Activated CD4-positive, alpha-beta T cell treated with anti-CD3 and anti-CD28 coated beads, Interleukin-2, amount 10 ng/mL, durations not matched to agents 24 days and 14 days (primary cell): ENCODE measurements at places on chromosomes 2 and 18. TPM values are rescaled to one million over a fixed set of nuclear protein-coding genes. Genes with fewer than 3 reads are reported as not detected.
A peak's percentile ranks its signal among the peaks of the same experiment; 100 is the strongest.

- no peak for DNase-seq
Measured at GRCh38 chr2:7905756-7906155, 776.1 kb upstream of the ID2 start.

GRCh38 chr2:70706026-70706795 is 61.8 kb downstream of the ADD2 start:
- DNase-seq: no peak

DNA sequence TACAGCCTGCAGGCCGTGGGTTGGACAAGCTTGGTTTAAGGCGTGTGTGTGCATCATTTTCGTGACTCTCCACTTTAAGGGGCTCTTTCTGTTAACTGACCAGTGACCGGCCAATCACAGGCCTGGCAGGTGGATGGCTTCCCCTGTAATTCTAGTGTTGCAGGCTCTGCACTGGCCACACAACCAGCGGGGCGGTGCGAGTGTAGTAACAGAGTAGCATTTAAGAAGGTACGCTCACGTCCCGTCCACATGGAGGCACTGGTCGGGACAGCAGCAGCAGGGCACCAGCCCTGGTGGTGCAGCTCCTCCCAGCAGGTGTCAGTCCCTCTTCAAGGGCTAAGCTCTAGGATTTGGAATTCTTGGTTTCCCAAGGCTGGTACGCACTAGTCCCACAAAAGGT is 8.0 kb upstream of the ANO7 start:
- DNase-seq: no peak

DNA sequence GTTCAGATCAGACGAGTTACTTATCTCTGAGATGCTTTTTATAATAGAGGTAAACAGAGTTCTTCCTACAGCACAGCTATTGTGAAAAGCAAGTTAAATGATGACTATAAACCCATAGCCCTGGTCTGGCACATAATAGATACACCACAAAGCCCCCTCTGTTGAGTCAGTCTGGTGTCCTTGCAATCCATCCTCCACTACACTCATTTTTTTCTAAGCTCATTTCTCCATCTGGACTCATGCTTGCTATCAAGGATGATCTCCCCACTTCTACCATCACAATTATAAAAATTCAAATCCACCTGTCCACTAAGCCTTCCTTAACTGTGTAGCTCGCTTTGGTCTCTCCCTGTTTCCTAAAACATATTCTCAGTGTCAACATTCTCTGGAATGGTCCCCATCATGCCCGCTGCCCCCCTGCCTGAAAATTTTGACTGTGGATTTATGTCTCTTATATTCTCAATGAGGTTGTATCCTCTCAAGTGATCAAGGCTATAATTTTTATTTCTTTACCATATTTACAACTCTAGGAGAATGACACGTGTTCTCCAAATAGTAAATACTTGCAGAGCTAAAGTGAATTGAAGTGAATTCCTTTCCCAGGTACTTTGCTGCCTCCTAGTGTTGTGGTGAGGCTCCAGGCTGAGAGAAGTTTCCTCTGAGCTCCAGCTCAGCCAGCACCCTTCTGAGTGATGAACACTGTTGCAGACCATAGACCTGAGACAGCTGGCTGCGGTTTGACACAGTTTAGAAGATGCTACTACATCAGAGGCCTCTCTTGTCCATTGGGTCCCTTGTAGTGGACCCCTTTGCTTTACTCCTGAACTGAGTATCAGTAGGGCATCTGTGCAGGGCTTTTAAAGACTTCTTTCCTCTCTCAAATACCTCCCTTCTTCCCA is 108.7 kb downstream of the DPP10 start:
- peak; percentile 60 for DNase-seq

DNA sequence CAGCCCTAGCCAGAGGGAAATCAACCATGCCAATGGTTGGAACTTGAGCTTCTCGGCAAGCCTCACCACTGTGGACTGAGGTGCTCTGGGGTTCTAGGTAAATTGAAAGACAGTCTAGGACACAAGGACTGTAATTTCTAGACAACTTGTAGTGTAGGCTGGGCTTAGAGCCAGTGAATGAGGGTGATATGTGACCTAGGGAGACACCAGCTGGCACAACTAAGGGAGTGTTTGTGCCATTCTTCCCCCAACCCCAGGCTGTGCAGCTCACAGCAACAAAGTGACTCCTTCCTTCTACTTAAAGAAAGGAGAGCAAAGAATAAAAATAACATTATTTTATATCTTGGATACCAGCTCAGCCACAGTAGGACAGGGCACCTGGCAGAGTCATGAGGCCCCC is 1690.7 kb upstream of the TMEFF2 start:
- no peak for DNase-seq

DNA sequence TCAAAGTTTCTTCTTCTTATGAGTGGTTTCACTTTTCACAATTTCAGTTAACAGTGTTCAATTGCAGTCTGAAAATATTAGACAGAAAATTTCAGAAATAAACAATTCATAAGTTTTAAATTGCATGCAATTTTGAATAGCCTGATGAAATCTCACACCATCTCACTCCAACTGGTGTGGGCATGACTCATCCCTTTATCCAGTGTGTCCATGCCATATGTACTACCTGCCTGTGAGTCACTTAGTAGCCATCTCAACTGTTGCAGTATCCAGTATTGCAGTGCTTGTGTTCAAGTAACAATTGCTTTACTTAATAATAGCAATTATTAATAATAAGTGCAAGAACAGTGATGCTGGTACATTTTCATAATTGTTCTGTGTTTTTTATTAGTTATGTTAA is 1202.5 kb downstream of the DSC3 start:
- DNase-seq: no peak

CAPN14 gene
- total RNA-seq: 0.07 and 0.12 TPM in 2 replicates
